ENCODE measurements at places on chromosomes 11 and 22. TPM values are rescaled to one million over a fixed set of nuclear protein-coding genes. Genes with fewer than 3 reads are reported as not detected.

The LDHAL6A gene
- 1.1 TPM for polyA plus RNA-seq

DNA sequence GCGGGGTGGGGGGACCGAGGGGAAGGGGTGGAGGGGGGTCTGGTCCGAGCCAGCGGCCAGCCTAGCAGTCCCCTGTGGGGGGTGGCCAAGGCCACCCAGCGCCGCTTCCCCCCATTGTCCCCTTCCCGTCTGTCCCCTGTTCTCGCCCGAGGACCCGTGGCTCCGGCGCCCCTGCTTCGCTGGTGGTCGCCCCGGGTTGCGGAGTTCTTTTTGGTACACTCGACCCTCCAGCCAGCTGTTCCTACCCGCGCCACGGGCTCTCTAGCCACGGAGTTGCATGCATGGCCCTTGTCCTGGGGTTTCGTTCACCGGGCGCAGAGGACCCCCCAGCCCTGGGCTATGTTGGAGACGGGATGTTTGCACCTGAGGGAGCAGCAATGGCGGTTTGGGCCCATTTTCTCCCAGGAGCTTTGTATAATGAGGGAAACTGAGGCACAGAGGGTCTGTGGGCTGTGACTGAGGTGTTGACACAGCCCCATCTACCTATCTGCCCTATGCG is 489 bp downstream of the RNF214 start:
- no peak for DNase-seq

The TPBGL gene
- polyA plus RNA-seq = 0.14 TPM

DNA sequence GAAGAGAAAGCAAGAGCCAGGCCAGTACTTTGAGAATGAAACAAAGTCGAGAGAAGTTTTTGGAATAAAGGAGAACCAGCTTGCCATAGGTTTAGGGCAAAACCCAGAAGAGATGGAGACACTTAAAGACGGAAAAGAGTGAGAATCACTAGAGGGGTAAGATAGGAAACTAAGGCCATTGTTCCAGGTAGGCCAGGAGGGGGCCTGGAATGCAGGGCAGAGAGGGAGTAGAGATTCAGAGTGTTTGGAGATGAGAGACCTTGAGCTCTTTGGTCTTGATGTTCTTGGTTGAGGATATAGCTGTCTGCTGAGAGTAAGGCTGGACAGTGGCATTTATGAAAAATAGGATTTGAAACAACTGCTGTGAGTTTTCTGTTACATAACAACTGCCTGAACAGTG is 263.3 kb upstream of the POU2AF2 start:
- DNase-seq = no peak

The FAM181B gene
- 2.7 TPM for polyA plus RNA-seq

The IL17REL gene
- 0.05 TPM for polyA plus RNA-seq

The MS4A8 gene
- polyA plus RNA-seq = not detected

DNA sequence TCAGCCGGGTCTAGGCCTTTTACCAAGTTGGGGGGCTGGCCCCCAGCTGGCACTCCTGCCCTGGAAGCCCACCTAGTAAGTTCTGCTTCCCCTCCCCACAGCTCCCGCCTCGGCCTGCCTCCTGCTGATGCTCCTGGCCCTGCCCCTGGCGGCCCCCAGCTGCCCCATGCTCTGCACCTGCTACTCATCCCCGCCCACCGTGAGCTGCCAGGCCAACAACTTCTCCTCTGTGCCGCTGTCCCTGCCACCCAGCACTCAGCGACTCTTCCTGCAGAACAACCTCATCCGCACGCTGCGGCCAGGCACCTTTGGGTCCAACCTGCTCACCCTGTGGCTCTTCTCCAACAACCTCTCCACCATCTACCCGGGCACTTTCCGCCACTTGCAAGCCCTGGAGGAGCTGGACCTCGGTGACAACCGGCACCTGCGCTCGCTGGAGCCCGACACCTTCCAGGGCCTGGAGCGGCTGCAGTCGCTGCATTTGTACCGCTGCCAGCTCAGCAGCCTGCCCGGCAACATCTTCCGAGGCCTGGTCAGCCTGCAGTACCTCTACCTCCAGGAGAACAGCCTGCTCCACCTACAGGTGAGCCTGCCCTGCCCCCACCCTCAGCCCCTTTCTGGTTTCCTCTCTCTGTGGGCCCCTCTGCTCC is 7.3 kb downstream of the RTN4RL2 start:
- no peak for DNase-seq

- no peak for DNase-seq
These were observed 778.4 kb upstream of the FAT3 start for GRCh38 chr11:91446267-91446666.

DNA sequence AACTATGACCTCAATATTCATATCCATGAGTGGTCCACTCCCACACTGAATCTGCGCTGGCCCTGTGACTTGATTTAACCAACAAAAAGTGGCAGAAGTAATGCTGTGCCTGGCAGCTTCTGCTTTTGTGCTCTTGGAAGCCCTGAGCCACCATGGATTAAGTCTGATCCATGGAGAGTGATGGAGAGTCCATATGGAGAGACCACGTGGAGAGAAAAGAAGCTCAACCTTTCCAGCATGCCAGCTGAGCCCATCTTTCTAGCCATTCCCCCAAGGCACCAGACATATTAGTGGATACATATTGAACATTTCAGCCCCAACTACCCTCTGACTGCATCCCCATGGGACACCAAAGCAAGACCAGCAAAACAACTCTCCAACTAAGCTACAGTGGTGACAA is 16.0 kb downstream of the LRRC55 start:
- DNase-seq = no peak

- no peak for DNase-seq
These were observed 10.6 kb downstream of the ACAT1 start for GRCh38 chr11:108131993-108132392.

The ART5 gene
- polyA plus RNA-seq = 4.4 TPM

The SCGB2A2 gene
- not detected for polyA plus RNA-seq

- DNase-seq = no peak
These were observed 313.9 kb downstream of the ST3GAL4 start for GRCh38 chr11:126669416-126669815.

DNA sequence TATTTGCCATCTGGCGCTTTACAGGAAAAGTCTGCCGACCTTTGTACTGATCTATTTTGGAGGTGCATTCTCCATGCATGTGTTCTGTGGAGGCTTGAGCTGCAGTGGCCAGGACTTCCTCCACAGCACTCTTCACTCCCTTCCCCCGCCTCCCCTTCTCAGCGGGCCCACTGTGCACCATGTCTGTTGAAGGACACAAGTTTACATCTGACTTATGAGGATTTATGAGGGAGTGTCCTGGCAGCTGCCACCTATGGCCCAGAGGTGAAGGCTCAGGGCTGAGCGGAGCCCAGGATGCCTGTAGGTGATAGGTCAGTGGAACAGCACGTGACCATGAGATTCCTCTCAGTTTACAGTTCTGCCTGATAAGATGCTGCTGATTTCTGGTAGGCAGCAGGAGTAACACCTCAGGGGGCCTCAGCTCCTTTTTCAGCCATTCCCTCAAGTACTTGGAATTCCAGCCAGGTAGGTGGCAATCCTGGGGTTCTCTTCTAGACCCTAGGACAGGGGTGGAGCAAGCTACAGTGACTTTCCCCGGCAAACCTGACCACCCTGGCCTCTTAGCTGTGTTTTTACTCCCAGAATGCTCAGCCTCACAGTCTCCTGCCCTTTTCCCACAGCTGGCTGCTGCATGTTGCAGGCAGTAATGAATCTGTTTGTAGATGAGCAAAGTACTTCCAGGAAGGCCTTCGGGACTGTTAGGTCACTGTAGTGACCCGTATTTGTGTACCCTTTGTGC is 59.9 kb downstream of the PPFIBP2 start:
- no peak for DNase-seq

The PAX6 gene
- polyA plus RNA-seq = 0.19 TPM

- no peak for DNase-seq
These were observed 19.3 kb upstream of the YWHAH start for GRCh38 chr22:31925056-31925455.

DNA sequence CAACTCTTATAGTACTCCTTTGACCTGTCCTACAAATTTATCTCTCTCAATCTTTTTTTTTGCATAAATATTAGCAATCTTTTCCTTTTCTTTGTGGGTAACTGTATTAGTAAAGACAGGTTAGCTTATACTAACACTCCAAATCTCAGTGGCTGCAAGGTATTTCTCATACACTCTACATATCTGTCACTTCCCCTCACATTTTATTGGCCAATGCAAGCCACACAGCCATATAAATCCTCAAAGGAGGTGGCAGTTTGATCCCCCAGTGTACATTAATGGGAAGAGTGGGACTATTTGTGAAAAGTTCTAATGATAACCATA is 42.6 kb upstream of the EED start:
- no peak for DNase-seq

The NEFH gene
- polyA plus RNA-seq = 9.6 TPM

DNA sequence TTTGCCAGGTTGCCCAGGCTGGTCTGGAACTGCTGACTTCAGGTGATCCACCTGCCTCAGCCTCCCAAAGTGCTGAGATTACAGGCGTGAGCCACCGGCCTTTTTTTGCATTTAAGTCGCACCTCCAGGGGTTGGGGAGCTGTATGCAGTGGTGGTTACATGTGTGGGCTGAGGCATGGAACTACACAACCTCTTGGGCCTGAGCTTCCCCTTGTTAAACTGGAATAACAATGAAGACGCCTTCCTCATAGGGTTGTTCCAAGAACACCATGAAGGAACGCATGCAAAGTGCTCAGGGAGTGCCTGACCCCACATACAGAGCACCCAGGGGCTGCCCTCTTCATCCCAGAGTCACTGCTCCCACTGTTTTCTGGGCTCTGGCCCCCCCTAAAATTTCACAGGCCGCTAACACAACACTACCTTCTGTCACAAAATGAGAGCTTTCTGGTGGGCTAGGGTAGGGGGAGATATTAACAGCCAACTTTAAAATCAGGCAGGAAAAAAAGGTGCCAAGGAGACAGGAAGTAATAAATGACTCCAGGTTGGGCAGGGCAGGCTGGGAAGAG is 1.3 kb upstream of the FAM118A start:
- DNase-seq = no peak

DNA sequence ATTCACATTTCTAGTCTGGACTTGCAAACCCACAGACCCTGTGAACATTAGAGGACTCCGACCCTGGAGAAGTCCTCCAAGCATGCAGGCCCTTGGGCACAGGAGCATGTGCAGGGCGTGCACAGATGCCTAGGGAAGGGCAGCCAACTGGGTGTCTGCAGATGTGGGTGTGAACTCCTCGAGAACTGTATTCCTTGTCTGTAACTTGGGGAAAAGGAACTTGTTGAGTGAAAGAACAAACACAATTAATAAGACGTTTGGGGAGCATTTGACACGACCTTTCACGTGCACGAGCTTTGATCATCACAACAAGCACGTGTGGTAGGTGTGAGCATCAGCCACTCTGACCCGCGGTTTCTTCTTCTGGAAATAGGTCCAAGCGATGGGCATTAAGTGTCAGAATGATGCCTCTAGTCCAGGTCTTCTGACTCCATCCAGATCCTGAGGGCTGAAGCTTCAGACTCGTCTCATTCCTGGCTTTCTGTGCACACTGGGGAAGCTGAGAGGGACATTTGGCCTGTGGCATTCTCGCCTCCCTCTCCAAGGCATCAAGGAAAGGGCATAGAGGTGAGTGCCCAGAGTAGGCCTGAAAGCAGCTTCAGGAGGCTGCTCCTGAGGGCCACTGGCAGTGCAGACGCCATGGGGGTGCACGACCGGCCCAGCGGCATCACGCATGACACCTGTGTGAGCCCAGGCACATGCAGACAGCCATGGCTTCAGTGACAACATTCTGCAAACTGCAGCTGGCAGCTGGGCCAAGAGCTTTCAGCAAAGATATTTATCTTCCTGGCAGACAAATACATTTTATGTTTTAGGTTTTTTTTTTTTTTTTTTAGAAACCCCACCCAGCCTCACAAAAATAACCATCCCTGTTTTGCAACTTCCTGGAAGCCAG is 32.5 kb downstream of the ALX4 start:
- no peak for DNase-seq

- no peak for DNase-seq
These were observed 9.2 kb upstream of the QSER1 start for GRCh38 chr11:32883421-32883820.

DNA sequence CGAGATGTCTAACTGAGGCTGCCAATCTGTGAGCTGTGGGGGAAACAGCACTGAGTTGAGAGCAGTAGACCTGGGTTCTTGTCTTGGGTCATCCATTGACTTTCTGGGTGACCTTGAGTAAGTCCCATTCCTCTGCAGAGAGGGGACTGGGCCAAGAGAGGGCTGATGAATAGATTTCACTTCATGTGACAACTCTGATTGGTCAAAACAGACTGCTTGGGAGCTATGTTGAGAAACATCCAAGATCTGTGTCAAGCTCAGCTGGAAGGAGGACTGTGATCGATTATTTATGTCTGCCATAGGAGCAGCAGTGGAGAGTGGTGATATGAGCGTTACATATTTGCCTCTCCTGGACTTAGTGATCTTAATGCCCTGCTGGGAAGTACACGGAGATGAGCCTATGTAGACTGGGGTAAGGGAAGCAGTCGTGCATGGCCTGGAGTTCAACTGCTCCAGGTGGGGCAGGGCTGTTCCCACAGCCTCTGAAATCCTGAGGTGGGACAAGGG is 47.7 kb downstream of the OTOG start:
- DNase-seq = no peak

DNA sequence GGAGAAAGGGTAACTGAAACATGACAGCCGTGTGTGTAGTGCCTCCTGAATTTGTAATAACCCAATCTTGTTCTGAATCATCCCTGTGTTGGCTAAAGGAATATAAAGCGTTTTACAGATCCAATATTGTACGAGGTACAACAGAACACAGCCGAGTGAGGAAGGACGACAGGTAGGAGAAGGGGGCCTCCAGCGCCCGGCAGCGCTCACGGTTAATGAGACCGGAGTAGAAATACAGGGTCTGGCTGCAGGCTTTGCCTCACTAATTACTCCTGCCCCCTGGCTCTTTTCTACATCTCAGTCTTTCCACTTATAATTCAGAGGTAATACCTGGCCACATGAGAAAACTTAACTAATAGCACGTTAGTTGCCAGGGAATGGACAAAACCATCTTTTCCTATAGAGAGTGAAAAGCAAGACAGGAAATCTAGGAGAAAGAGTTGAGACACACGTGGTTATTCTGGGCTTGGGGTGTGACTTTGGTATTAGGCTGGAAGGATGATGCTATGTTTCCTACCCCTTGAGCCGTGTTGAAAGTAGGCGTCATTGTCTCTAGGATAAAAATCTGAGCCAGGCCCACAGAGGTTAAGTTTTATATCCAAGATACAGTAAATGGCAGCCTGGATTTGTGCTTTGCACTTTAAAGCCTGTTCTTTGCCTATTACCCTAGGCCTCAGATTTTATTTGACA is 54.1 kb downstream of the GRIK4 start:
- no peak for DNase-seq

- DNase-seq = no peak
These were observed 51.7 kb downstream of the ZBTB16 start for GRCh38 chr11:114110952-114111947.

The SHANK2 gene
- 4.5 TPM for polyA plus RNA-seq

- DNase-seq = no peak
These were observed 12.2 kb downstream of the BDNF start for GRCh38 chr11:27688076-27688475.

- DNase-seq = no peak
These were observed 103.4 kb downstream of the BRD1 start for GRCh38 chr22:49724030-49724892.

The IL18 gene
- 10.0 TPM for polyA plus RNA-seq

The RAB36 gene
- 12.9 TPM for polyA plus RNA-seq

GRCh38 chr11:1836011-1836945 is 1.5 kb downstream of the SYT8 start:
- no peak for DNase-seq

GRCh38 chr11:76632492-76632891 is 38.1 kb downstream of the LRRC32 start:
- no peak for DNase-seq

GRCh38 chr22:30201945-30202344 is 44.6 kb downstream of the LIF start:
- DNase-seq = no peak

The SC5D gene
- polyA plus RNA-seq = 46.4 TPM
